Cardiac muscle cell (in vitro differentiated cells and primary cell): ENCODE measurements at places on chromosomes 11 and 22. TPM values are rescaled to one million over a fixed set of nuclear protein-coding genes. Genes with fewer than 3 reads are reported as not detected.

OR2AG2 gene
- 0.12 TPM in 1 of 2 replicates, not detected in the other for total RNA-seq

- H3K27me3 ChIP-seq = no peaks in the 10 kb centered on the region
- no peaks in the 10 kb centered on the region for H3K36me3 ChIP-seq
- H3K27ac ChIP-seq = no peak overlapping the region
- no peak for DNase-seq
- no peak overlapping the region for H3K4me3 ChIP-seq
Observed at GRCh38 chr11:103544874-103545273, 435.6 kb downstream of the DYNC2H1 start.

DNA sequence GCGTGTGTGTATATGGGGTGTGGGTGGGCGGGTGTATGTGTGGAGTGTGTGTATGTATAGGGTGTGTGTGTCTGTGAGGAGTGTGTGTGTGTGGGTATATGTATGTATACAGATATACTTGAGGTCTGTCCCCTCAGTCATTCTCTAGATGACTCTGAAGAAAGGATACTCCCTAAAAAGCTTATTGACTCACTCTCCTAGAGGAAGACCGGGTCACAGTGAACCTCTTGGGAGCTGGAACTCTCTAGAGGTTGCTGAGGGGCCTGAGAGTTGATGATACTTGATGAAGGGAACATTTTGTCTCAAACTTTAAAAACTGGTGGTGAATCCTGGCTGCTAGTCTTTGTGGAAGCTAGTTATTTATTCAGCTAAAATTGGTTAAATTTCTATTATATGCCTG lies 15.1 kb downstream of the STX3 start:
- H3K4me3 ChIP-seq = no peak overlapping the region
- peaks cover 12% of the 10 kb centered on the region for H3K36me3 ChIP-seq
- no peak overlapping the region for H3K27ac ChIP-seq
- H3K4me1 ChIP-seq = peaks cover 6% of the 10 kb centered on the region
- H3K27me3 ChIP-seq = no peaks in the 10 kb centered on the region
- no peak for DNase-seq

DNA sequence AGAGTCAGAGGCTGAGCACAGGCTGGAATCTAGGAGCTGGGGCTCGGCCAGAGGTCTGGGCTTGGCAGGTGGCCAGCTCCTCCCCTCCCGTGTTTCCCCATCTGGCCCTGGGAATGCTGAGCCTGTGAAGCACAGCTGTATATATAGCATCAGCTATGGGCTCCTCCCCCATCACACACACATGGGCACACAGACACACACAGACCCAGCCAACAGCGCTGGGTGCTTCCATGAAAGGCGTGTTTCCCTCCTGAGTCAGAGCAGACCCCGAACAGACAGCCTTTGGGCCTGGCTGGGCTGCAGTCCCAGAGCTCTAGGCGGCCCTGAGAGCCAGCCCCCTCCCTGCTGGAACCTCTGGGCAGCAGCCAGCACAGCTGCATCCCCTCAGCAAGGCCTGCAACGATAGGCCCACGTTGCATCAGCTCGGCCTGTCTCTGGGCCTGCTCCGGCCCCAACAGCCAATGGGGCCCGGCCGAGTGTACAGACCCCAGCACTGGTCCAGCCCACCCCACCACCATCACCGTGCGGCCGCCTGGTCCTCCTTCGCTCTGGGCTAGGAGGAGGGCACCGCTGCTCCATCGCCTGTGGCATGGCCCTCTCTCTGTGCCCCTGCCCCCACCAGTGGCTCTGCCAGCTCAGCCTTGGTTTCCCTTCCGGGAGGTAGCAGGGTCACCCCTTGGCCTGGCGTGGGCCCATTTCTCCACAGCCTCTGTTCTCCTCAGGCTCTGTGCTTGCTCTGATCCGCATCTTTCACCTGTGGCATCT lies 7.6 kb upstream of the SERPINH1 start:
- H3K27me3 ChIP-seq = no peaks in the 10 kb centered on the region
- no peaks in the 10 kb centered on the region for H3K36me3 ChIP-seq
- H3K4me3 ChIP-seq = no peak overlapping the region
- peak; percentile 100 for DNase-seq
- H3K4me1 ChIP-seq = peaks cover 38% of the 10 kb centered on the region

DNA sequence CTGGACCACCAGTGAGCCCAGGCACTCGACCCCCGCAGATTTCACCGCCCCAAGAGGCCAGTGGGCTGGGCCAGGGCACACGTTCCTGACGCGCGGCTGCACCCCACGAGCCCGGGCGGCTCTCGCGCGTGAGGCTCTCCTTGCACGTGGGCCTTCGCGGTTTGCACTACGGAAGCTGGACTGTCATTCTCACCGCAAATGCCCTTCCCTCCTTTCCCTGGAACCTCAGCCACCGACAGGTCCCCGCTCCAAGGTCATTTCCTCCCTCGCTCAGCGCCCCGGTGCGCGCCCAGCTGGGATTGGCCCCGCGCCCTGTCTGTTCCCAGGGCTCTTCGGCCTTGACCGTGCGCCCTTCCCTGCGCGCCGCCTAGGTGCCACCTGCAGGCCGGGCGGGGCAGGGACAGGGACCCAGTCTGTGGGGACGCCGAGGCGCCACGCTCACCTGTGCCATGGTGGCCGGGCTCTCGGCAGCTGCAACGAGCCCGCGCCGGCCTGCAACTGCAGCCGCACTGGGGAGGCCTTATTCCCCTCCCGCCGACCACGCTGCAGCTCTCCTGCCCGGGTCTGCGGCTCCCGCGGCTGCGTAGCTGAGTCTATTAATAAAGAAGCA lies 2.1 kb upstream of the CPT1A start:
- H3K4me1 ChIP-seq = peaks cover 19% of the 10 kb centered on the region
- peak overlapping the region; percentile 25 for H3K4me3 ChIP-seq
- DNase-seq = peak; percentile 62
- H3K27me3 ChIP-seq = peaks cover 79% of the 10 kb centered on the region

GRCh38 chr11:86676533-86677154 lies 4.2 kb upstream of the ME3 start:
- H3K27ac ChIP-seq = no peak overlapping the region
- H3K4me3 ChIP-seq = no peak overlapping the region
- H3K36me3 ChIP-seq = no peaks in the 10 kb centered on the region
- peaks cover 31% of the 10 kb centered on the region for H3K27me3 ChIP-seq

DNA sequence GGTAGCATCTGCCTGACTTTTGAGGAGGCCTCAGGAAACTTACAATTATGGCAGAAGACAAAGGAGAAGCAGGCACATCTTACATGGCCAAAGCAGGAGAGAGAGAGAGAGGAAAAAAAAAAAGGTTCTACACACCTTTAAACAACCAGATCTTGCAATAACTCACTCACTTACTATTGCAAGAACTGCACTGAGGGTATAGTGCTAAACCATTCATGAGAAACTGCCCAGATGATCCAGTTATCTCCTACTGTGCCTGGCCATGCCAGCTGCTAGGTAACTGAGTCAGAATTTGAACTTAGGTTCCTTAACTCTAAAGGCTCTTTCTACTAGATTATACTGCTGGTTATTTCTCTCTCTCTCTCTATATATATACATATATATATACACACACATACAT lies 7.3 kb downstream of the HORMAD2 start:
- DNase-seq = no peak
- no peak overlapping the region for H3K4me3 ChIP-seq
- no peak overlapping the region for H3K27ac ChIP-seq
- no peaks in the 10 kb centered on the region for H3K4me1 ChIP-seq

DNA sequence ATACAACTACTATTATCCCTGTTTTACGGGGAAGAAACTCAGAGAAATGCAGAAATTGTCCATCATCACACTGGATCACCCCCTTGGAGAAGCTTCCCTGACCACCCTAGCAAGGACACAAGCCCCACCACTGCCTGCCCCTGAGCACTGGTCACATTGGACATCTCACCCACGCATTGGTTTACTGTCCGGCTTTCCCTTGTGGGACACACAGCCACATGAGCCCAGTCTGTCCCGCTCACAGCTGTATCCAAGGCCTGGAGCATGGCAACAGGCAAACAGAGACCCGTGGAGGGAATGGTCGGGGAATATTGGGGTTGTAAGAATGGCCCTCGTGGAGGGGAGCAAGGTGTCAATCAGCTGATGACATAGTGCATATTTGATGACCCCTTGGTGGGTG lies 42.7 kb upstream of the FGF3 start:
- H3K4me3 ChIP-seq = no peak overlapping the region
- no peaks in the 10 kb centered on the region for H3K27me3 ChIP-seq
- no peaks in the 10 kb centered on the region for H3K36me3 ChIP-seq
- H3K27ac ChIP-seq = no peak overlapping the region
